Right atrium auricular region (tissue), 2 donors: ENCODE measurements at places on chromosomes 4 and X. TPM values are rescaled to one million over a fixed set of nuclear protein-coding genes. Genes with fewer than 3 reads are reported as not detected.
A peak's percentile ranks its signal among the peaks of the same experiment; 100 is the strongest.

PROM1 gene
- 5.2 TPM for total RNA-seq

DNA sequence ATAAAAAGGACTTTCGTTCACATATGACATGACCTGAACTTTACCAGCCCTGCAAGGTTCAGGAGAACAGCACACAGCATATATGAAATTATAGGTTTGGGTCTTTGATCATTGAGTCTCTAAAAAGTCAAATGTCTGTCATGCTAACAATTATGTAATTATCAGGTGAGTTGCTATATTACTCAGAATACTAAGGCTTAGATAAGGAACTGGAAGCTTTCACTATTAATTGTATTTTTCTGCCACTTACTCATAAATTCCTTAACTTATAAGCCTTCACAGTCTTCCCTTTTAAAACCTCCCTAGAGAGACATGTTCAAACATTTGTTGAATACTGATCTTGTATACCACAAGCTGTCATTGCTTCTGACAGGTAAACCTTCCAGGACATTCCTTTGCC is 292.8 kb upstream of the MAGEB2 start:
- no peaks in the 10 kb centered on the region for H3K4me1 ChIP-seq
- no peak for DNase-seq
- no peaks in the 10 kb centered on the region for H3K36me3 ChIP-seq
- H3K4me3 ChIP-seq = no peak overlapping the region
- no peak overlapping the region for H3K27ac ChIP-seq
- no peaks in the 10 kb centered on the region for H3K27me3 ChIP-seq

- no peaks in the 10 kb centered on the region for H3K27me3 ChIP-seq
- peak overlapping the region; percentile 99 for H3K27ac ChIP-seq
- no peak for DNase-seq
- no peaks in the 10 kb centered on the region for H3K4me1 ChIP-seq
- H3K36me3 ChIP-seq = no peaks in the 10 kb centered on the region
Observed at GRCh38 chr4:184647266-184648053, 1.8 kb downstream of the CASP3 start.

DNA sequence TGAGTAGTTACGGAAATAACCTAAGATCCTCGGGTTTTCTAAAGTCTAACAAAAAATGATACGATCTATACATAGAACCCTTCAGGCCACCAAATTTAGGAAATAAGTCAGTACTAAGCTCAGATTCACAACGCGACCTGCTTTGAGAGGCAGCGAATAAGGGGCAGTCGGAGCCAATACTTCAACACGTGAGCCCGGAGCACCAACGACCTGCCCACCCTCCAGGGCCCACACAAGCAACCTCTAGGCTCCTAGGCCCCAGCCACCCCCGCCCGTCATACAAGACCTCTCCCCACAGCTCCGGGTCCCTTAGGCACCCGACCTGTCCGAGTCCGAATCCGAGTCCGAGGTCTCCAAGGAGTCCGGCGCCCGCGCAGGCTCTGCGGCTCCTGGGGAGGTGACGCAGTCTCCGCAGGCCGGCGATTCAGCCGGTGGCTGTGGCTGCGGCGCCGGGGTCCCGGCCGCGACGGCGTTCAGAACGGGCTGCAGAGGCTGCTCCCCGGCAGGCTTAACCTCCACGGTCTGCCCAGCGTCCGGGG is 580 bp downstream of the NAF1 start:
- H3K4me1 ChIP-seq = no peaks in the 10 kb centered on the region
- no peaks in the 10 kb centered on the region for H3K27me3 ChIP-seq
- H3K36me3 ChIP-seq = peaks cover 15% of the 10 kb centered on the region
- peak overlapping the region; percentile 94 for H3K4me3 ChIP-seq

DNA sequence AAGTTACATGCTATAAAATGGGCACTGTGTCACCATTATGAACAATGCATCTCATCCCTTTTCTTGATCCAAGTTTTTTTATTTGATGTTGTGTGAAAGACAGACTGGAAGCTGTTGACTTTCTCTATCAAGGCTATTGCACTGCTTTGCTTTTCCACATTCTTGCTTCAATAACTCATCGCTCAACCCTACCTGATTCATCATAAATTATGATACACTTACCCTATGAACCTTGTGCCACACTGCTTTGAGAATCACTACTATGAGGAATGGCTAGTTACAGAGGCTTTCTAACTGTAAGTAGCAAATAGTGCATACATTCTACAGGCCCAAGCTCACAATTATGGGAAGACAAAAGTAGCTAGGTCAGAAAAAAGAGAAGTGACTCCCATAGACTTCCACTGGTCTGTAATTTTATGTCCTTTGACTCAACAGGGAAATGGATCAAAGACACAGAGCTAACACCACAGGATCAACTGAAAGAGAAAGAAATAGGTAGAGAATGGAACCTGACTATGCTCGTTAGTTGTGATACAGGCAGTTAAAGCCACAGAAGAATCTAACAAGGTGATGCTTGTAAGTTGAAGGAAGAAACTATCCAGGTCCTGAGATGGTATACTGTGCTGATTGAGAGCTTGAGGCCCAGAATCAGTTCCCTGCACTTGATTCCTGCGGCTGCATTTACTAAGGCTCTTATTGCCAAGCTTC is 163.5 kb downstream of the PPP3CA start:
- DNase-seq = no peak
- no peaks in the 10 kb centered on the region for H3K27me3 ChIP-seq
- no peaks in the 10 kb centered on the region for H3K36me3 ChIP-seq

DNA sequence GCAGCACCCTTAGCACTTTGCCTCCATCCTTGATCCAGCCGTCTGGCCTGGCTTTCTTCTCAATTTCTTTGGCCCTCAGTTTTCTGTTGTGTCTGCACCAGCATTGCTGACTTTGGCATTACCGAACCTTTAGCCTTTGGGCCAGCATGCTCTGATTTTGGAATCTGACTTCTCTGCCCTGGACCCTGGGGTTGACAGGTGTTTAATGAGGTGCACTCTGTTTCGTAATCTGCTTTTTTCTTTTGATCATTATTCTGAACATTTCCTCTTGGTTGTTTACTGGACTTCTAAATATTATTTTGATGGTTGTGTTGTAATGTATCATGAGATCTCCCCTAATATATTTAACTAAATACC is 71.5 kb upstream of the ENPP6 start:
- no peaks in the 10 kb centered on the region for H3K36me3 ChIP-seq
- no peaks in the 10 kb centered on the region for H3K27me3 ChIP-seq
- no peak overlapping the region for H3K4me3 ChIP-seq
- no peak overlapping the region for H3K27ac ChIP-seq
- no peak for DNase-seq

GRCh38 chr4:185532795-185533324 is 2.4 kb downstream of the PDLIM3 start:
- H3K36me3 ChIP-seq = peaks cover 15% of the 10 kb centered on the region
- DNase-seq = no peak
- H3K4me3 ChIP-seq = peak overlapping the region; percentile 83
- H3K27ac ChIP-seq = peak overlapping the region; percentile 99
- no peaks in the 10 kb centered on the region for H3K27me3 ChIP-seq
